ENCODE measurements at places on chromosomes 11 and 22. TPM values are rescaled to one million over a fixed set of nuclear protein-coding genes. Genes with fewer than 3 reads are reported as not detected.

OR4A5 gene
- total RNA-seq = not detected

PYGM gene
- total RNA-seq = 5.9 TPM

CXCR5 gene
- 0.17 TPM for total RNA-seq

CARD18 gene
- total RNA-seq = not detected

OR5D13 gene
- total RNA-seq = not detected

TEAD1 gene
- total RNA-seq = 0.20 TPM
